Activated CD4-positive, alpha-beta T cell treated with anti-CD3 and anti-CD28 coated beads, Interleukin-2, amount 50 U/mL, for 24 hours (primary cell): ENCODE measurements at places on chromosomes 7 and 10.

GRCh38 chr7:139838876-139839275 is 9.8 kb downstream of the TBXAS1 start:
- DNase-seq, result no peak

DNA sequence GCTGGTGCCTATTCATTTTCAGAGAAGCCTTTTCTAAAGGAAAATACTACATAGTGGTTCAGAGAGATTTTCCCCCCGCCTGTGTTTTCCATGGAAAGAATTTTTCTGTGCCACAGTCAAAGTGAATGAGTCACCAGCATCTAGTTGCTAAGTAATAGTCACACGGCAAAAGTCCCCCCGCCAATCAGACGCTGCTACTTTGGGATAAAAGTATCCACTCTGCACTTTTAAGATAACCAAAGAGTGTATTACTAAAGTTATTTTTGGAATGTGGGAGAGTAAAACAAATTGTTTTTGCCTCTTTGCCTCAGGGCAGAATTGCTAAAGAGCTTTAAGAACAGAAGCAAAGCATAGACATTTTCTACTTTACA is 23.5 kb downstream of the ABLIM1 start:
- DNase-seq, result no peak

DNA sequence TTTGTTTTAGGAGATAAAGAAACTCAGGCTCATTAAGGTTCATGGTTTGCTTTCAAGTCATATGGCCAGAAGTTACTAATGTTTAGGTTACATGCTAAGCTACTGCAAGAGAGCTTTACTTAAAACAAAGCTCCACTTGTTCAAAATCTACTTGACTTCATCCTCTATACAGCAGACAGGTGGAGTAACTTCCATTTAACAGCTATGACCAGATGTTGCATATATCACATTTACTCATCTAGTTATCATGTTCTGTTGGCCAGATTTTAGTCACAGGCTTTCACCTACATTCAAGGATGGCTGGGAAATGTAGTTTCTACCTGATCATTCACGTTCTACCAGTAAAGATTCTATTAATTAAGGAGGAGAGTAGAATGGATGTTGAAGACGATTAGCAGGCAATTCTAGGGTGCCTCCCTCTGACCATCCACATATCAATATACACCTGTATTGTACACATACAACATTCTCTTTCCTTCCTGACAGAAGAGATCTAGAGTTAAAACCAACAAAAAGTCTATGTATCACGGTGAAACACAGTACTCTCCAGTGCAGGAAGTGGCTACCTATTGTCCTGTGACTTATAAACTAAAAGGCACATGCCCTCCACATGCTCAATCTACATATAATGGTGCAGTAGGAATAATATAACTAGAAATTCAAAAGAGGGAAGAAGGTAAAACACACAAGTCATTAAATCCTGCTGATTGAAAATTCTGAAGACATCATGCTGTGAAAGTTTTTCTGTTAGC is 488.0 kb downstream of the MDFIC start:
- DNase-seq, result no peak

- DNase-seq, result no peak
Measured at GRCh38 chr7:151886783-151887182, 9.9 kb upstream of the PRKAG2 start.

GRCh38 chr7:81415181-81415580 is 354.7 kb downstream of the HGF start:
- DNase-seq, result no peak

DNA sequence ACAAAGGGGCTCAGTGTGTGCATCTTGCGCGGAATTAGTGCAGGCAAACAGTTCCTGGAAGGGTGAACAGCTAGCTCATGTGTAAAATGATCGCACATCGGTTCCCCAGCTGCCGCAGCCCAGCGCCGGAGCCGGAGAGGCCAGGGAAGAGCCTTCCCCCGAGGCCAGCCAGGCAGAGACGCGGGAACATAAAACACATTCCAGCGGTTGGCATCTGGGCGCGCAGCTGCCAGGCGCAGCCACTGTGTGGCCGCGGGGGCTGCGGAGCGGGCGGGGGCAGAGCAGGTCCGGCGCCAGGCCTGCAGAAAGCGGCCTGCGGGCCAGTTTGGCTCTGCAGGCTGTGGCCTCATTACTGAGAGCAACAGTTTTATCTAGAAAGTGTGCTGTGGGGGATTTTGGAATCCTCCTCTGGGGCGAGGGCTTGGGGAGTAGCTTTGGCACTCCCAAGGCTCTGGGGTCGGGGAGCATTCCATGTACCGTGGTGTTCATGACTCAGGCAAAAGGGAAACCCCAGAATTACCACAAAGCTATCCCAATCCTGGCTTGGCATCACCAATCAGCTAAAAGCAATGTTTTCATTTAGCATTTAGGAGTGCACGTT is 74.3 kb downstream of the SAMD9 start:
- DNase-seq, result no peak

DNA sequence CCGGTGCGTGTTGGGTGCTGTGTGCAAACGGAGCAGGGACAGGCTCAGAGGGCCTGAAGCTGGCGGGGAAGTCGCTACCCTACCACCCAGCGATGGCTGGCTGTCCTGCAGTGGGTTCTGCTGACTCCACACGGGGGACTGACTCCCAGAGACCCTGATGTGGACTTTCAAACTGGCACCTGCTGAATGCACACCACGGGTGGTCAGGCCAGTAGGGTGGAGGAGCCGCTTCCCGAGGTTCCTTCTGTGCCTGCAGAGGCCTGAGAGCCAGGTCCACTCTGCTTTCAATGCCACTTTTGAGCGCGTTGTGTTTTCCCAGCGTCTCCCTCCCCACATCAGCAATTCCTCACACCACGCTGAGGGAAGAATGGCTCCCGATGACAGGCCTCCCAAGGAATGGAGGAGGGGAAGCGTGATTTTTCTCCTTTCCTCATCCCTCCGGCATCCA is 135.3 kb downstream of the ADARB2 start:
- no peak for DNase-seq

- DNase-seq, result no peak
Measured at GRCh38 chr10:77890097-77890496, 36.5 kb downstream of the DLG5 start.

GRCh38 chr10:57657164-57657765 is 610.4 kb downstream of the IPMK start:
- DNase-seq, result no peak

DNA sequence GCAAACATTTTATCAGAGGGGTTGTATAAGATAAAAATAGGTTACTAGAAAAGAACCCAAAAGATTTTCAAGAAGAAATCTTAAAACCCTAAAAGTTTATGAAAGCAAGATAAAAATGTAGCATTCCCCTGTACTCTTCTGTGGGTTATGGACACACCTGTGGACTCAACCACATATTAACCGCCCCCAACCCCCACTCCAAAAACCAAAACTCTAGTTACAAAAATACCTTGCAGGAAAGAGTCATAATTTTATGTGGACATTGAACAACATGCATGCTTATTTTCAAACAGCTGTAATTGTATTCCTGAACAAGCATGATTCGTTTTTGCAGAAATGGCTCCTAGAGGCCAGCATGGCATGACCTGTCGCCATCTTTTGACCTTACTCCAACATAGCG is 466.9 kb downstream of the PHTF2 start:
- DNase-seq, result no peak
